ENCODE measurements at places on chromosomes 5 and 9.

DNA sequence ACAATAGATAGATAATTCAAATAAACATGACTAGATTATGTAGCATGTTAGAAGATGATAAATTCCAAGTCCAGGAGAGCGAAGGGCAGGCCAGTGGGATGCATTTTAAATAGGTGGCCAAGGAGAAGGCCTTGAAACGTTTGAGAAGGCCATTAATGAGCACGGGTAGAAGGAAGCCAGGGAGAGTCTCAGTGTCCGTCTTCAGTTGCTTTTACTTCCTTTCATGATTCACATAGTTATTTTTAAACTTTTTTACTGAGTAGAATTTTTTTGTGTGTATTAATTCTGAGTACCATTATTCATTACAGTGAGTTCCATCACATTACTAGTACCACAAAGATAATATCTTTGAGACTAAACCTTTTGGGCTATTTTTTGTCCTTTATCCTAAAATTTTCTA is 259.2 kb downstream of the ARRDC3 start:
- no peak for DNase-seq

DNA sequence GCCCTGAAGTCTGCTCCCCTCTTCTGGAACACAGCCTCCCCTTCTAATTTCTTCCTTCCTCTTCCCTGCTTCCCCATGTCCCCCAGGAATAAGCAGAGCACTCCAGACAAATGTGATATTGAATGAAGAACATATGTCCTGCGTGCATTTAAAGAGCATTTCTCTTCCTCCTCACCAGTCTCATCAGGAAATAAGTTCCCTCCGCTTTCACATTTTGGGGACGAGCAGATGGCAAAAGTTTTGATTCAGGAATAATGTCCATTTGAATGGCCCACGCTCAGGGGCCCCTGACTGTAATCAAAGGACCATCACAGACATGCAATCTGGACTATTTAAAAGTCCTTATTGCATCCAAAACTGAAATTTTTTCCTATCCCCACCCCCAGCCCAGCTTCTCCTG is 316.1 kb downstream of the CDK5RAP2 start:
- no peak for DNase-seq

DNA sequence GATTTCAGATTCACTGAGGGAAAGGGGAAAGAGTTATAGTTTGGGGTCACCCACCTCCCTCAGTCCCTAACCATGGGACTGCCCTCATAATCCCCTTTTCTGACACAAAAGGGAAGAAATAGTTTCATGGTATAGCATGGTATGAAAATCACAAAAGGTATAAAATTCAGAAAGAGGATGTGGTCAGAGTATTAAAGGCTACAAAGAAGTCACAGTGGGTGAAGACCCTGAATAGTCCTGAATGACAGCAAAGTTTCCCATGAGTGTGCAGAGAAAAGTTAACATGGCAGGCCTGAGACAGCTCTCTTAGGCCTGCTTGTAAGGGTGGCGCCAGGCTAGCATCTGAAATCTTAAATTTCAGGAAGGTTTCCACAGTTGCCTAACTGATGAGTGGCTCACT is 290.6 kb upstream of the ZNF608 start:
- DNase-seq = no peak

DNA sequence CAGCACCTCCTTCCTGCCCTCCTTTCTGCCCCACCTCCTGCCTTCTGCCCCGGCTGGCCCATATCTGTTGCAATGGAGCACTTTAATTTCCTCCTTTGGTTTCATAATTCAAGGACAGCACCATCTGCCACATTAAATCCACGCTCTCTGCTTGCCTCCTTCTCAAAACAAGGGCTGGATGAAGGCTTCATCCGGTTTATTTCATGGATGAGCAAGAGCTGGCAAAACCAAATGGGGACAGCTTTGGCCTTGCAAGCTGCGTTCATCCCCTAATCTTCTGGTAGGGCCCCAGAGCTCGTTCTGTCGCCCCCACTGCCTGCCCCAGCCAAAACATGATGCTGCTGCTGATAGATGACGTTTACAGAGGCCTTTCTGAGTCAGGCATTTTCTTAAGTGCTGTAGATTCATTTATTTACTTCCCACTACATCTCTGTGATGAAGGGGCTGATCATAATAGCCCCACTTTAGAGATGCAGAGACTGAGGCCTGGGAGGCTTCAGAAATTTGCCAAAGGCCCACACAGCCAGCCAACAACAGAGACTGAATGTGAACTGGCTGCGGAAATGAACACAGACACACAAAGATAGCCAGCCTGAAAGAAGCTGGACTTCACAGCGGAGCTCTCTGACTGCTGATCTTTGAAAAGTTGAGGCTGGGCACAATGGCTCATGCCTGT is 115.6 kb upstream of the CPEB4 start:
- no peak for DNase-seq

GRCh38 chr9:131010482-131011273 is 1.7 kb downstream of the LAMC3 start:
- no peak for DNase-seq

DNA sequence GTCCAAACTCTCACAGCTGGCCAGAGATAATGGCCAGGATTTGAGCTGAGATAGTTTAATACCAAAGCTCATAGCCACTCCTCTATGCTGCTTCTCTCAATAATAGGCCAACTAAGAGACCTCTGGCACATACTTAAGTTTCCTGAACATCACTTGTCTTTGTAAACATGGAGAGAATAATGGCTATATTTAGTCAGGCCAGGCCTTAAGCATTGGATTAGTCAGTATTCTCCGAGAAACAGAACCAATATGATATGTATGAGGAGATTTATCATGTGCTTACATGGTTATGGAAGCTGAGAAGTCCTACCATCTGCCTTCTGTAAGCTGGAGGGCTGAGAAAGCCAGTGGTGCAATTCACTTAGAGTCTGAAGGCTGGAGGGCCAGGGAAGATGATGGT is 45.4 kb downstream of the CFAP95 start:
- no peak for DNase-seq

DNA sequence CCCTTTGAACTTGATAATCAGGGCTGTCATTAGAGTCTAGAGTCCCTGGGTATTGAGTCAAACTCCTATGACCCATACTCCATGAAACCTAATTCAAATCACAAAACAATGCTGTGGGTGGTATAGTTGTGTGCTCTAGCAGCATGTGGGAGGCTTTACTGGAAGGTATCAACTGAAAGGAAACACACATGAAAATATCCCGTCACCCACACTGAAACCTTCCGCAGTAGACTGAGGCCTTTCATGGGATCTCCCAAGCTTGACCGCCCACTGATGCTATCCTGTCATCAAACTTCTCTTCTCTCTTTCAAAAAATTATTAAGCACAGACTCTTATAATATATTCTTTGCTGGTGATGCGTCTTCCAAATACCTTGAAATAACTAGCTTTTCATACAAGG is 569.1 kb upstream of the MEF2C start:
- no peak for DNase-seq

- no peak for DNase-seq
Measured at GRCh38 chr5:127958421-127959011, 125.0 kb upstream of the SLC12A2 start.

- no peak for DNase-seq
Measured at GRCh38 chr9:82209797-82210470, 221.4 kb downstream of the SPATA31D1 start.

DNA sequence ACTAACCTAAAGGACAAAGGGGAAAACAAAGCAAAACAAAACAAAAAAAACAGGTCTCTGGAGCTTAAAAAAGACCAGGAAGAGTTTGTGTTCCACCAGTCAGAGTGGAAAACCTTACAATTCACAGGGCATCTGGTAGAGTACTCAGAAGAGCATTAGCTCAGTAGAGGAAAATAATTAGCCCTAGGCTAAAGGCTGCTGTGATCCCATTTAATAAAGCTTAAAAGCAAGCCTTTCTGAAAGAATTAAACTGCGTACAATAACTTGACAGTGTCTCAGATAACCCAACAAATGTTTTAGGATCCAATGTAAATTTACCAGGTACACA is 7.3 kb downstream of the ECM2 start:
- no peak for DNase-seq

DNA sequence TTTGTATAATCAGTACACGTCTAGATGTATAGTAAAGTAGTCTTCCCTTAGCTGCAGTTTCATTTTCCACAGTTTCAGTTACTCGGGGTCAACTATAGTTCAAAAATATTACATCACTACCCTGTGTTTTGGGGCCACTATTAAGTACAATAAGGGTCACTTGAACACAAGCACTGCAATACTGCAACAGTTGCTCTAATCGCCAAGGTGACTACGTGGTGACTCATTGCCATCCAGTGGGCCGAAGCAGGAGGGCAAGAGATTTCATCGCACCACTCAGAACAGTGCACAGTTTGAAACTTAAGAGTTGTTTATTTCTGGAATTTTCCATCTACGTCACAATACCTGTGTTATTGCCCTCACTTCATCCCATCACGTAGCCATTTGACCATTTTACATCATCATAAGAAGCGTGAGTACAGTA is at the start of gene ARL14EPL:
Gene ARL14EPL (plus strand): TSS at position 379 of the 424 bp plus-strand sequence. CDS start 18,994 bp downstream, outside the sequence.
- no peak for DNase-seq

- peak; percentile 40 for DNase-seq
Measured at GRCh38 chr9:121305269-121305994, 37.5 kb downstream of the GSN start.

GRCh38 chr5:88081877-88082276 is 186.8 kb downstream of the TMEM161B start:
- no peak for DNase-seq

DNA sequence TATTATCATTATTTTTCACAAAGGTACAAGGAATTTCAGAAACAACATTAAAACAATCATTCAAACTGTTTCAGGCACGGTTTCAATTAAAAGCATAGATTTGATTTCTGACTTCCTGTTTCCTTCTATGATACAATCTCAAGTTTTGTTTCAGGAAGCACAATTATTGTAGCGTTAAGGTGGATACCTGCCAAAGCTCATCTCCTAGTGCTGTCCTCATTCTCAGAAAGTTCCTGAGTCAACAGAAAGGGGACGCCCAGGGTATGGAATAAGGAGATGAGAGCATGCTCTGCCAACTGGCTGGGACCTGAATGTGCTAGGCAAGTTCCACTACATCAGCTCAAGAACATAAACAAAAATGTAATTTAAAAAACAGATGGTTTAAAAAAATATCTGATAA is 2.0 kb upstream of the TRIM14 start:
- no peak for DNase-seq

DNA sequence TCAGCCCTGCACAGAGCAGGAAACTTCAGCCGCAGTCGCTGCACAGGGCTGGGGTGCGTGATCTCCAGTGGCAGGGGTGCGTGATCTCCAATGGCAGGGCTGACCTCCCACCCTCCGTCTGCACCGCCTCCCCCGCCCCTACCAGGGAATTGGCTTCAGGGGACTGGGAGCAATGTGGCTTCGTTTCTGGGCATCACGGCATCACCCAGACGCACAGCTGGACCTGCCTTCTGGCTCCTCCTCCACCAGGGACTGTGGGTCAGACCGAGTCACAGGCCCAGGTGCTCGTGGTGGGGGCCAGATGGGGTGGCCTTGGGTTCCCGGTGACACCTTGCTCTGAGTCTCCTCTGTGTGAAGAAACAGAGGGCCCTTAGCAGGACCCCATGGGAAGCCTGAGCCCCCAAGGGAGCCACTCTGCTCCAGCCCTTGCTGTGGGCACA is 51.1 kb downstream of the AHRR start:
- DNase-seq = no peak

DNA sequence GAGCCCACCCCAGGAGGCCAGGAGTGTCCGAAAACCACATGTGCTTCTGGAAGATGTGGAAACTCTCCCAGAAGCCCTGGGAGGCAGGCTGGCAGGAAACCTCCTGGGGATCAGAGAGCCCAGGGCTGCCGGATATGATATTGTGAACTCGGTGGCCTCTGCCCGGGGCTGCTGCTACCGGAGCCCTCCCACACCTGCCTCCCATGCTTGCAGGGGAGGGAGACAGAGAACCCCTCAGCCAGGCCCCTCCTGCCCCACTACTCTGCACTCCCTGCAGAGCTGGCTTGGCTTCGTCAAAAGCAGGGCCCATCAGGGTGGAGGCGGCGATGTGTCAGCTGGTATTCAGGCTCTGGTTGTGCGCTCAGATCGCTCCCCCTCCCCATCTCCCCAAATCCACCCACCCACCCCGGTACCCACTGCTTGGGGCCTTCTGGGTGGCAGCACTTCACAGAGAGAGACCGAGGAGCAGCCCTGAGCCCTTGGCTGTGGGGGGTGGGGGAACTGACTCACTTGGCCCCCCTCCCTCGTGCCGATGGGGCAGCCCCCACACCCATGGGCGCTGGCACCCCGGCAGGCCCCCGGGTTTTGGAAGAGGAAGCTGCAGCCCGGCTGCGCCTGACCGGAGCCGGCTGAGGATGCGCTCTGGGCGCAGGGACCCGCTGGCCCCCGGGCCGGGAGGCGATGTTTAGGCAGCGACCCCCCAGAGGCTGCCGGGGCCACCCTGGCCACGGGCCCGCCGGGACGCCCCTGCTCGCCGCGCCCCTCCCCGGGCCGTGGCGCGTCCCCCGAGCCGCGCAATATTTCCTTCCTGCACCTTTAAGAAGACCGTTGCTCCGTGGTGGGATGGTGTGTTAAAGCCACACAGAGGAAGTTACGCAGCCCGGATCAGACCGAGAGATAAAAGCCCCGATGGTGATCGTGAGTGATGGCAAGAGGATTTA is 786 bp upstream of the NTNG2 start:
- peak; percentile 58 for DNase-seq

DNA sequence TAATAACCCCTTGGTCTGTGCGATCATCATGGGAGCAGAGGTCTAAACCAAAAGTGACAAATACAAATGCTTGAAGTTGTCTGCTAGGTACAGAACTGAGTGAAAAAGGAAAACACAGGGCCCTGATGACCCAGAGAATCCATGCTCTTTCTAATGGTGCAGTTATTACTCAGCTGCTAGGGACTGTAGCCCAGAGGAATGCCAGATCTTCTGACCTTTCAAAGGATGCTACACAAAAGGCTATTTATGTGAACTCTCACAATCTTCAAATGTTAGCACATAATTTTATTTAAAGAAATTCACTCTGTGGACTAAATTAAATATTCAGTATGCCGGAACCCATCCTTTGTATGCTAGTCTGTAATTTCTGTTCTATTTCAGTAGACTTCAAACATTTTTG is 79.9 kb downstream of the PRR16 start:
- no peak for DNase-seq

GRCh38 chr9:70789086-70789485 is 332.3 kb downstream of the TRPM3 start:
- no peak for DNase-seq

- DNase-seq = no peak
Measured at GRCh38 chr5:37859805-37860204, 20.0 kb upstream of the GDNF start.

GRCh38 chr9:107942856-107943255 is 453.3 kb upstream of the KLF4 start:
- DNase-seq = no peak

GRCh38 chr9:23665635-23666034 is 160.4 kb downstream of the ELAVL2 start:
- no peak for DNase-seq

GRCh38 chr5:81817980-81818379 is 67.1 kb upstream of the SSBP2 start:
- DNase-seq = no peak

- DNase-seq = no peak
Measured at GRCh38 chr5:97042996-97043395, 99.4 kb downstream of the LIX1 start.

DNA sequence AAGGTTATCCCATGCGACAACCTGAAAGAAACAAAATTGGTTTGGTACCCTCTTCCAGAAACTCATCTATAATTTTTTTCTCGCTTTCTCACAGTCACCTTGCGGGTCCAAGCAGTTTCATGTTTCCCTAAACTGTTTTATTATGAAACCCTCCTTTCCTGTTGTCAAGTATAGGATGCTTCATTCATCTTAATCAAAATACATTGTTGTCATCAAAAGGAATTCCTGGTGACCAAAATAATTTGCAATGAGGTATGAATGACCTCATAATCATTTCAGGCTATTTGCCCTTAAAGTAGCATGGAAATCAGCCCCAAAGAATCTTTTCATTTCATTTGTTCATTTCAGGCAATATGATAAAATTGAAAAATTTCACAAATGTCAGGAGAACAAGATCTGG is 503.0 kb downstream of the SPATA31D1 start:
- DNase-seq = no peak

All from retina (tissue), 1 donor.